ENCODE measurements at places on chromosomes 11 and 22.

DNA sequence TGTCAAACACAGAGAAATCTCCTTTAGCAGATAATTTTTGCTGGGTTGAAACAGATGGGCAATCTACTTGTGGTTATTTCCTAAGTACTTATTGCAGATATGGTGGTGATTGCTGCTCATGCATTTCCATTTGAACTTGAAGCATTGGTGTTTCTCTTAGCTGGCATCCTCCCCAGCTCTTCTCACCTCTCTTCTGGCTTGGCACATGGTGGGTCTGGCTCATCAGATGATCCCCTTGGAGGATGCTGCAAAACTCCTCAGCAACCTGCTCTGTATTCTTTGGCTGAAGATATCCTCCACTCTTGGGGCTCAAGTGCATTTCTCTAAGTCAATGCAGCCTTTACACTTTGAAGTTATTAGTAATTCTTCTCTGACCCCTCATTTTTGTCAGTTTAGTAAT, 87.3 kb upstream of the MYO18B start:
- no peak for DNase-seq

DNA sequence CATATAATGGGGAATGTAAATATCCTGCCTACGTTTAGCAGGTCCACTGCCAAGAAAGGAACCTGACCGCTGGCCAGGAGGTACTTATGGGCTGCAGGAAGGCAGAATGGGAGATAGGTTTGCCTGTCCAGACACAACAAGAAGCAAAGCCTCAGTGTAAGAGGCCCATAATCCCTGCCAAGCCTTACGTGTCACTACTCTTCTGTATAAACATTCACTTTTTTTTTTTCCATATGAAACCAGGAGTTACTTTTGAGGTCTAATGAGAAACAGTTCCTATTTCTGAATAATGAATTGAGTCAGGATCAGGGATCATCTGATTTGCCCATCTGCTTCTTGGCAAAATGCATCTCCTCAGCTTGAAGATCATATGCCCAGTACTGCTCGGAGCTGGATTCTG, 230.2 kb downstream of the NTM start:
- DNase-seq: no peak

- no peak for DNase-seq
Measured at GRCh38 chr11:108142304-108142703, 20.9 kb downstream of the ACAT1 start.

GRCh38 chr11:117020869-117021564, 77.2 kb downstream of the SIK3 start:
- no peak for DNase-seq

GRCh38 chr11:20483931-20484330, 96.4 kb downstream of the PRMT3 start:
- no peak for DNase-seq

- DNase-seq: no peak
Measured at GRCh38 chr22:38565441-38565840, 4.5 kb downstream of the DMC1 start.

DNA sequence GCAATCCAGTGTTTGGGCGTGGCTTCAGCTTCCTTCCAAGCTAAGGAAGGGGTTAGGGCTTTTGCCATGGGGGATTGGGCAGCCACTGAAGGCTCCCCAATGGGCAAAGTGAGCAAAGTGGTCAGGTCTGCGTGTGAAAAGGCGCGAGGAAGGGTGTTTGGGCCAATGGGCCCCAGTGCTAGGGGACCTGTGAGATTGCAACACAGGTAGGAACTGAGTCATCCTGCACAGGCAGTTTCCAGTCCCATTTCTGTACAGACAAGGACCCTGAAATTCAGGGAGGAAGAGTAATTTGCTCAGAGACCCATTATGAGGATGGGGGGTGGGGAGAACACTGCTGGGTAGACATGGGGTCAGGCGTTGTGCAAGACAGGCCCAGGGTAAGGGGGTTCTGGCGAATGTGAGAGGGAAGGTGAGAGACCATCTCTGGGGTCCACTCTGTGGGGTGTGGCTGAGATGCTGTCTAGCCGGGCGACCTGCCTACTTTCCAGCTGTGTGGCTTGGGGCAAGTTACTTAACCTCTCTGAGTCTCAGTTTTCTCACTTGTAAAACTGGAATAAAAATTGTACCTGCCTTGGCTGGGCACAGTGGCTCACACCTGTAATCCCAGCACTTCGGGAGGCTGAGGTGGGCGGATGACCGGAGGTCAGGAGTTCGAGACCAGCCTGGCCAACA, 7.3 kb downstream of the CCDC88B start:
- no peak for DNase-seq

DNA sequence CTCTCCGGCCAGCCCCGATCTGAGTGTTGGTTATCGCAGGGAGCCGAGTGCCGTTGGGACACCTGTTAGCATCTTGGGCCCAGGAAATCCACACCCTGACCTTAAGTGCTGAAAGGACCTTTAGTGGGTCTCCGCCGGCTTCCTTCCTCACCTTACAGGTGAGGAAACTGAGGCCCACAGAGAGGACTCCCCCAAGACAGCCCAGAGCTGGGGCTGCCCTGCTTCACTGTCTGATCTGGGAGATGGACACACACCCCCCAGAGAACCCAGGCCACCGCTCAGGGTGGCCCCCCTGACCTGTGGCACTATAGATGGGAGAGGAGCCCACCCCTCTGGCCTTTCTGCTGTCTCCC, 73.6 kb downstream of the FBLN1 start:
- no peak for DNase-seq

- DNase-seq: no peak
Measured at GRCh38 chr22:43213051-43213450, 26.1 kb upstream of the TTLL12 start.

GRCh38 chr11:43459246-43459645, 100.5 kb downstream of the TTC17 start:
- DNase-seq: no peak

DNA sequence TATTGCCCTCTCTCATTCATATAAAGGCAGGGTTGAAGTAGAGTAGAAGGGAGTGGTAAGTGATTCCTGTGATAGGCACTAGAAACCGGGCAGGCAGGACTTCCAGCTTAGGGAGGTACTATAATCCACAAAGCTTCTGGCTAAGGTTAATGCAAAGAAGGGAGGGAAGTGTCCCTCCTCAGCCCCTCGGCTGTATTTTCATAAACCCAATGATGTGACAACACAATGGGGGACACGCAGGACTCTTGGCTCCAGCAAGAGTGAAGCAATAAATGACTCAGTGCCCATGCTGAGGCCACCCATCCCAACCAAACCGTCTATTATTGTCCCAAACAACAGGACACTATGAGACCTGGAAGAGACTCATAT, 90.7 kb downstream of the ETS1 start:
- DNase-seq: no peak

- no peak for DNase-seq
Measured at GRCh38 chr11:114801773-114802172, 123.4 kb downstream of the NXPE2 start.

GRCh38 chr11:13013054-13013488, 4.0 kb downstream of the RASSF10 start:
- no peak for DNase-seq

- no peak for DNase-seq
Measured at GRCh38 chr11:75813622-75814039, 1.4 kb upstream of the UVRAG start.

DNA sequence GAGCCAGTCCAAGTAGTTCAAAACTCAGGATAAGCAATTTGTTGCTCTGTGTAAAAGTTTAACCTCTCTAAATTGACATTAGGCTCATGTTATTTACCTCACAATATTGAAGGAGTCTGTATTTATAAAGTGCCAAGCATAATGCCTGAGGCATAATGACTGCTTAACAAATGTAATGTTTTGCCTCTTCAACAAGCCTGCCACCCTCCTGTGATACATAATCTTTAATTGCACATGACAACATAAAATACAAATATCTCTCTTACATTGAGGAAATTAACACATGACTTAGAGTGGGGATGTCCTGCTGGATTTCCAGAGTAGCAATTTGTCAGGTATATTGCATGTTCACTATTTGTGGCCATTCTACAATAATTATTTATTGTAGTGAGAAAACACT, 469.2 kb upstream of the ANO5 start:
- DNase-seq: no peak

DNA sequence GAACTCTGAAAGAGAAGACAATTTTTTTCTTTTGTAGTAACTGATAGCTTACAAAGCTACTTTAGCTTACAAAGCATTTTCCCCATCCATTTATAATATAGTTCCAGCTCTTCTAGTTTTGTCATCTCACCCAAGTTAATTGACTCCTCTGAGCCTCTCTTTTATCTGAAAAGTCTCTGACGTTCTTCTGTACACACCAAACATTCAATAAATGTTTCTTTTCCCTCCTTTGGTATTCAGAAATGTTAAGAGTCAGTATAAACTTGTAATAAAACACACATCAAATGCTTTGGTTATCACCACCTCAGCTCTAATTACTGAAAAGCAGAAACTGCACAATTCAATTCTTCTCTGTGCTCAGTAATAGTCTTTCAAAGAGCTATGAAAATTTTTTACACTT, 5.9 kb downstream of the CCDC90B start:
- DNase-seq: no peak

- DNase-seq: no peak
Measured at GRCh38 chr11:19670030-19670791, 42.4 kb upstream of the NAV2 start.

GRCh38 chr11:60902625-60903024, 3.8 kb downstream of the PRPF19 start:
- no peak for DNase-seq

- no peak for DNase-seq
Measured at GRCh38 chr11:113632981-113633380, 73.1 kb downstream of the TMPRSS5 start.

- DNase-seq: no peak
Measured at GRCh38 chr22:40678493-40679248, 613 bp upstream of the MCHR1 start.

- DNase-seq: no peak
Measured at GRCh38 chr11:133981156-133981555, 24.4 kb upstream of the IGSF9B start.

GRCh38 chr11:77668760-77669159, 31.2 kb upstream of the CLNS1A start:
- DNase-seq: no peak

DNA sequence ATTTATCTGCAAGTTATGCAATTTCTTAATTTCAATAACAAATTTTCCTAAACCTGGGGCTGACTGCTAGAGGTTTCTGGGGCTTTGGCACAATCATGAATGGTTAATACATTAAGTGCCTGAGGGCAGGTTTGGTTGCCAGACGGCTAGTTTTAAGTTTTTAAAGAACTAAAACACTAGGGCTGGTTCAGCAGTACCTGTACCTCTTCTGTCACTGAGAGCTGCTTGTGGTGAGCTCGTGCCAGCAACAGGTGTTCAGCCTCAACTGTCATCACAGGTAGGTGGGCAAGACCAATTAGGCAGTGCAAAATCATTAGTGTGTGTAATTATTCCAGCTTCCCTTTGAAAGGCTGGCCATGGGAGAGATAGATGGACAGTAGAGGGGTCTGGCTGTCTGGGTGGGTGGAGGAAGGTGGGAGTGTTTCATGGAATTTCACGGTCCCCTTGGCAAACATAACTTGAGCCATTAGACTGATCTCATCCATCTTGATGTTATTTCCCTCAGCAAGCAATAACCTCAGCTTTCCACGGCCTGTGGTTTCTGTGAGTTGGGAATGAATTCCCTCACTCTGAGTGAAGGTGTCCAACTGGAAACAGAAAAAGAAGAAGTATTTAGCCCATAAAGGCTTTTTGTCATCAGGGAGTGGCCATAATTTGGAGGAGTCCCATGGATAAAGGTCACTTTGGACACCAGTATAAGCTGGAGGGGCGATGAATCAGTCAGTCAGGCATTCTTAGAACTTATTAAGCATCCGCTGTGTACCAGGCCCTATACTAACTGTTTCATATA, 114.8 kb downstream of the SNX19 start:
- DNase-seq: no peak

- no peak for DNase-seq
Measured at GRCh38 chr11:108895579-108896480, 231.0 kb downstream of the DDX10 start.

- DNase-seq: no peak
Measured at GRCh38 chr22:29125844-29126243, 53.0 kb downstream of the KREMEN1 start.

- DNase-seq: no peak
Measured at GRCh38 chr11:96567667-96568066, 177.9 kb downstream of the JRKL start.

DNA sequence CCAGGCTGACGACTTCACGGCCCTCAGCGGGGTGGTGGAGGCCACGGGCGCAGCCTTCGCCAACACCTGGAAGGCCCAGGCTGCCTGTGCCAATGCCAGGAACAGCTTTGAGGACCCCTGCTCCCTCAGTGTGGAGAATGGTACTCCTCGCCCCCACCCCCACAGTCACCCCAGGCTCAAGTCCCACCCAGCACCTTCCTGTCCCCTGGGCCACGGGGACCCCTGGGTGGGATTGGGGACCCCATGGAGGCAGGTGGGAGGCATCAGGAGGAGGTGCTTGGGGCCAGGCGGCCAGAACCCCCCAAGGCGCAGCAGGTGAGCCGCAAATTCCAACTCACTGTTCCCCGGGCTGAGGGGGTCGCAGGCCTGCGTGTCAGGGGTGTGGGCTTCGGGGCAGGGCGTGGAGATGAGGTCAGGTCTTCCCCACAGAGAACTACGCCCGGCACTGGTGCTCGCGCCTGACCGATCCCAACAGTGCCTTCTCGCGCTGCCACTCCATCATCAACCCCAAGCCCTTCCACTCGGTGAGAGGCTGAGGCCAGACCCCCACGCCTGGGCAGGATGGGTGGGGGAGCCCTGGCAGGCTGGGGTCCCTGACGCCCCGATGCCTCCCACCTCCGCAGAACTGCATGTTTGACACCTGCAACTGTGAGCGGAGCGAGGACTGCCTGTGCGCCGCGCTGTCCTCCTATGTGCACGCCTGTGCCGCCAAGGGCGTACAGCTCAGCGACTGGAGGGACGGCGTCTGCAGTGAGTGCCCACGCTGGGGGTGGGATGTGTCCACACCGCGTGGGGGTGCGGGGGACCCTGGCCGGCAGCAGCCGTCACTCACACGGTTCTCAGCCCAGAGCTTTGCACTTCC, 9.4 kb downstream of the MUC5B start:
- DNase-seq: no peak

GRCh38 chr11:121767433-121767832, 314.7 kb upstream of the SORL1-AS1 start:
- DNase-seq: no peak

DNA sequence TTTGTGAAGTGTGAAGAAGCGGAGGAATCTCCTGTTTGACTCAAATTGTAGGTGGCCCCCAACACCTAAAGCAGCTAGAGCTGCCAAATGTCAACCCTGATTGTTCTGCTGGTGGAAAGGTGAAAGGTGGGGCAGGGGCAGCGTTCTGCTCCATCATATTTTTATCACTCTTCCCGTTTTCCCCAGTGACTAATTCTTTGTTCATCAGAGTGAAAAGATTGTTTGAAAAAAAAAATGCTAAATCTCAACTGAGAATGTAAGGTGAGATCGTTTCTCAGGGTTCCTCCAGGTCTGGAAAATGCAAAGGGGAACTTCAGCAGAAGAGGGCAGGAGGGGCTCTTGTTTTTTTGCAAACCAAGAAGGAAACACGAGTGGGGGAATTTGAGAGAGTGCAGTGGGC, 137.7 kb downstream of the MN1 start:
- DNase-seq: no peak

- no peak for DNase-seq
Measured at GRCh38 chr11:18314784-18315523, 7.0 kb downstream of the HPS5 start.
